ENCODE measurements at places on chromosomes 5 and 9.

DNA sequence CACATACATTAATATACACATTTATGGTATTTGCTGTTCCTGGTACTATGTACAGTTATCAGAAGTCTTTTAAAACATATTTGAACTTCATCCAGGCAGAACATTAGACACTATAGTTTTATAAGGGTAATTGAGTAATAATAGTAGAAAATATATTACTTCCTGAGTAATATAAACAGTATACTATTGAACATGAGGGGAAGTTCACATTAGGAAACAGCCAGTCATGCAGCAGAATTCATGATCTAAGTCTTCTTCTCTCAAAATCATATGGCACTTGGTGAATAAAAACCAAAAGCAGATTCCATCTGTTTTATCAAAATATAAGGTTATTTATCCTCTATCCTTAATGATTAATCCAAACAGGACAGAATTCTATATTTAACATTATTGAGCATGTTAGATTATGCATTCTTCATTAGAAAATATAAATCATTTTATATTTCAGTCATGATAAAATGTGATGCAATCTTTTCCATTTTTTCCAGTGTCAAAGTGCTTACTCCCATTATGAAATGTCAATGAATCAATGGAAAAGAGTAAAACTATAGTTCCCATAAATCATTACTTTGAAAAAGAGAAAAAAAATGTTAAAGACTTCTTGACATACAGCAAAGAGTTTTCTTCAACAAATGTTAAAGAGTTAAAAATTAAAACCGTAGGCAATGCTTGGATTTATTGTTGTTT, 584.3 kb upstream of the TUSC1 start:
- no peak for DNase-seq

DNA sequence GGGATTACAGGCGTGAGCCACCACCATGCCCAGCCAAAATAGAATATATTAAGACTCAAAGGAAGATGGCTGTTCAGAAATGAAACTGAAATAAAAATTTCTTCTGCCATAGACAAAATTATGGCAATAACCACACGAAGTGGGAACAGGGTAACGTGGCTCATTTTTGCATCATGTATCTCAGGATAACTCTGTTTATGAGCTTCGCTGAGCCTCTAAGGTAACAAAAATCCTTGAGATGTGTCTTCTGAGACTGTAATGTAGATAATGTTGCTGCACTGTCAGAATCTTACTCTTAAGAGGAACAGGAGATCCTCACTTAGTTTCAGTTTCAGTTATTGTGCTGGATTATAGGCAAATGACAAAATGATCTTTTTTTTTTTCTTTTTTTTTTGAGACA, 153.8 kb downstream of the GOLPH3 start:
- DNase-seq = no peak

GRCh38 chr5:82540301-82540700, 262.1 kb upstream of the RPS23 start:
- DNase-seq = no peak

GRCh38 chr5:173315495-173316338, 12.5 kb downstream of the STC2 start:
- no peak for DNase-seq

GRCh38 chr5:167783145-167783817, 508.2 kb upstream of the WWC1 start:
- DNase-seq = no peak

DNA sequence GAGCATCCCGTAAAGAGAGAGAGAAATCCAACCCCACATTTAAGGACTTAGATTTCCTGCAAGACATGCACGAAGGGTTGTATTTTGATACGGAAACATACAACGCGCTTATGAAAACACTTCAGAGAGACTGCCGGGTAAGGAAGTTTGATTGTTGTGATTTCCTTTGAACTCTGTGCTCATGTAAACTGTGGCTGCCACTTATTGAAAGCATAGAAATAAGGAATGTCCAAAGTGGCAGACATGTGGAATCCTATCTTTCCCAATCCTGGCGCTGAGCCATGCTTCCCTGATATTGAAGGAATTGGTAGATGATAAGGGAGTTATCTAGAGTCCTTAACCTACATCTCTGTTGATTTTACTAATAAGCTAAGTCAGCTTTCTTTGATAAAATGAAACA, 119.4 kb downstream of the PRKACG start:
- DNase-seq = no peak

DNA sequence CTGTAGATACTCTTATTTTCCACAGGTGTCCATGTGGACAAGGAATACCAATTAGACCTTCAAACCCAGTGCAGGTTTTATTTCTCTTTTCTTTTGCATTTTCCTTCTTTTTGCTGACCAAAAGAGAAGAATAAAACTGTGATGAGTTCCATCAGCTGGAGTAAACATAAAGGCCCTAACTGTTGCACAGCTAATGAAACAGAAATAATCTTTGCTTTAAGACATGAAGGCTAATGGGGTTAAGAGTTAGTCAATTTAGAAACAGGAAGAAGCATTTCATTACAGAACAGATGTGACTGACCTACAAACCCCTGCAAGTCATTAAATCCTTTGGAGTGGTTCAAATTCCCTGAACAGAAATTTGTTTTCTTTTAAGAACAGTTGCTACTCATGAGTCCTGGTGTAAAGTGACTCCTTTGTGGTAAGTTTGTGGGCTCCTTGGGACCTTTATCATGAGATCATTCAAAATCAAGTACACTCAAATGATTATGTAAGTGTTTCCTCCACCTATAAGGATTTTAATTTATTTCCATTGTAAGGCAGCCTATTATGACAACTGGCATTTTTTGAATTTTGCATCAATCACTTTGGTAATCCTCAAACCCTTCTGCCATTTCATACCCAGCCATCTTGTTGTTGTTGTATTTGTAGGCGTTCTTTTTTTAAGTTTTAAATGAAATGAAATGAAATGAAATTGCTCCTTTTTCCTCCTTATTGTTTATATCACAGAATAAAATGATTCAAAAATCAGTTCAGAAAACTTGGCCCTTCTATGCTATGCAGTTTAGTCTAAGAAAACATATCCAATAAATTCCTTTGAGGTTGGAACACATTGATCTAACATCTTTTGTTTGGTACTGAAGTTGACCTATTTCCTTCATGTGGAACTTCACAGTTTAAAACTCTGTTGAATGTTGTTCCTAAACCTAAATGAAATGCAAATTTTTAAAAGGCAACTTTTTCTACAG, 1.3 kb downstream of the MINAR2 start:
- DNase-seq = no peak

DNA sequence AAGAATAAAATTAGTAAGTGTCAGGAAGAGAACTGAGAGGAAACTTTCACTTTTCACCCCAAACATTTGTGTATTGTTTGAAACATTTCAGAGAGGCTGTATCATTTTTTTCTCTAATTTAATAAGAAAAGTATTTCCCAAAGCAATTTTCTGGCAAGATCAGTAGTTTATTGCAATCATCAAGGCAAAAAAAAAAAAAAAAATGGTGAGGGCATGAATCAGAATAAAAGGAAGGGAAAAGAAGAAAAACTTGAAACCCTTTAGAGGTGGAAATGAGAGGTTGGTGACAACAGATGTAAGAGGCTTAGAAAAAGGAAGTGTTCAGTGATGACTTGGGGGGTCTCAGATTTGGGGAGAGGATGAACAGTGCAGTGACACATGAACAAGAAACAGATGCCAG, 13.3 kb downstream of the SHC3 start:
- DNase-seq = no peak

GRCh38 chr9:29282121-29282520, 1708.8 kb upstream of the C9orf72 start:
- DNase-seq = no peak

- no peak for DNase-seq
Observed at GRCh38 chr5:151570512-151571269, 20.4 kb downstream of the FAT2 start.

GRCh38 chr5:90696153-90696552, 137.6 kb downstream of the ADGRV1 start:
- no peak for DNase-seq

GRCh38 chr9:21056931-21057330, 20.8 kb downstream of the IFNB1 start:
- DNase-seq = no peak

- DNase-seq = no peak
Observed at GRCh38 chr9:18754537-18754936, 278.5 kb downstream of the SAXO1 start.

DNA sequence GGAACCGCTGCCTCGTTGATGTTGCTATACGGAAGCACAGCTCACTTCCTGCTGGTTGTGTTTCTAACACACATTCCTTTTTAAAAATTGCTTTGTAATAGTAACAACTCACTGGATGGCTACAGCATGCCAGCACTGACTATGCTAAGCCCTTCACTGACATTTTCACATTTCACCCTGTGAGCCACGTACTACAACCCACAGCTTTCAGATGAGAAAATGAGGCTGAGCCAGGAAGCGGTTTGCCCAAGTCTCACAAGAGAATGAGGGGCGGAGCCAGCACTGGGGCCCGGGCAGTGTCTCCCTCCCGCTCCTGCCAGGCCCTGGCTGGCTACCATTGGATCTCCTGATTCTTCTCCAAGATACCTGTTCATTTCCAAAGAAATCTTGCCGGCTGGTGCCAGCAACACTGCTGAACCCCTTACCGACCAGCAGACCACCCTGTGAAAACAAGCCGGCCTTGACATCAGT, 38.3 kb downstream of the FAM78A start:
- peak; percentile 79 for DNase-seq

GRCh38 chr5:157864067-157864466, 5.1 kb upstream of the CLINT1 start:
- DNase-seq = no peak

DNA sequence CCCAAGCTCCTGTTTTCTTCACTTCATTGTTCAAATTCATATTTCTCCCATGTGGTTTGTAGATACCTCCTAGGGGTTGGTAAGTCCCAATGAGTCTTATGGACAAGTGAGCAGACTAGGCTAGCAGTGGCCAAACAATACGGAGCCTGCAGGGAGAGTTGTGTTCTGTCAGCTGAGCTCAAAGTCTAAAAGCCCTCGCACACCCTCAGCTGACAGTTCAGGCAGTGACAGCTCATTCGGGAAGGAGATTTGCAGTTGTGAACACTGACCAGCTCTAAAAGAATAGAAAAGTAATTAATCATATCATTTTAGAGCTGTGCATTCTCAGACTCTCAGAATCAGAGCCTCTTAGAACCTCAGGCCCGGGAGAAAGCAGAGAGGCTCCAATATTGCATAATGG, 95.1 kb downstream of the SH3TC2 start:
- DNase-seq = no peak

DNA sequence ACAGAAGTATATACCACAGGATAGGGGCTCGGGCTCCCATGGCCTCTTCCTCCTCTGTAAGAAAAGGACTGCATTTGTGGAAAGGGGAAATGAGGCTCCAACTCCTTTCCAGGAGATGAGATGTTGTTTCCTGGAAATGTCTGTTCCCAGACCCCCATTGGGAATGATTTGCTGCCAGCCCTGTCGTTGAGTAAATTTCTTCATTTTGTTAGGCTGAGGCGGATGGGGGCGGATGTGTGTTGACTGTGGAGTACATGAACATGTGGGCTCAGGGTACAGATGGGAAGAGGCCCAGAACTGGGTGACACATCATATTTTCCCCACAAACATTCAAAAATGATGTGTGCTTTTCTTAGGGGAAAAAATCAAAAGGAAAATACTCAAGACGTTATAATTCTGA, 28.8 kb upstream of the TNFAIP8 start:
- no peak for DNase-seq

GRCh38 chr9:31364171-31364570, 1020.3 kb upstream of the ACO1 start:
- DNase-seq = no peak

GRCh38 chr9:114787781-114788498, 17.9 kb downstream of the TNFSF15 start:
- no peak for DNase-seq

DNA sequence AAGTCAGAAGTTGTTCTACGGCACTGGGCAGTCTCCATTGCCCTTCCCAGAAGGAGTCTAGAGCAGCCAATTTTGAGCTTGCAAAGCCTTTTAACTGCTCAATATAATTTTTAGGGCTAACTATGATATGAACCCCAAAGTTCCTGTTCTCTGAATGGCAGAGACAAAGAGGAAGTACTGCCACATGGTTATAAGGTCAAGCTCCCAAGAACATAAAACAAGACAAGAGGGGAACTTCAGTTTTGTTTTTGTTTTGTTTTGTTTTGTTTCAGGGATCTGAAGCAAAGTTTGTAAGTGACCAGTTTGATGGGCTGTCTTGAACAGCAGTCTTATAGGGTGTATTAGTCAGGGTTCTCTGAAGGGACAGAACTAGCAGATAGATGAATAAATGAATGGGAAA, 11.9 kb upstream of the SMC2 start:
- DNase-seq = no peak

DNA sequence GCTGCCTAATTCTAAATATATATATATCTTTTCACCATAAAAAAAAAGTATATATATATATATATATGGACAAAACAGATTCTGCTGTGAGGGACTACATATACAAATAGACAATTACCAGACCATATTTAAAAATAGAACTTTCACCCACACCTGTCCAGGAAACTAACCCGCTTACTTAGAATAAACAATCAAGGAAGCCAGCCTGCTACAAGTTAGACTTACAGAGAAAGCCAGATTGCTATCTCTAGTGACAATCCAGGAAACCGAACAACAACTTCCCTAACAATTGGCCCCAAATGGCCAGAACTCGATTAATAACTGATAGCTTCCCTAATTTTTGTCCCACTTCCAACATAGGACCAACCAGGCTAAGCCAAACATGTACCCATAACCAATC, 5.9 kb downstream of the GLDC start:
- DNase-seq = no peak

GRCh38 chr5:173243831-173244305, 8.9 kb upstream of the NKX2-5 start:
- DNase-seq = no peak

GRCh38 chr5:149486726-149487635, 64.3 kb downstream of the CSNK1A1 start:
- DNase-seq = no peak

- DNase-seq = no peak
Observed at GRCh38 chr5:24635209-24635608, 9.6 kb downstream of the CDH10 start.

DNA sequence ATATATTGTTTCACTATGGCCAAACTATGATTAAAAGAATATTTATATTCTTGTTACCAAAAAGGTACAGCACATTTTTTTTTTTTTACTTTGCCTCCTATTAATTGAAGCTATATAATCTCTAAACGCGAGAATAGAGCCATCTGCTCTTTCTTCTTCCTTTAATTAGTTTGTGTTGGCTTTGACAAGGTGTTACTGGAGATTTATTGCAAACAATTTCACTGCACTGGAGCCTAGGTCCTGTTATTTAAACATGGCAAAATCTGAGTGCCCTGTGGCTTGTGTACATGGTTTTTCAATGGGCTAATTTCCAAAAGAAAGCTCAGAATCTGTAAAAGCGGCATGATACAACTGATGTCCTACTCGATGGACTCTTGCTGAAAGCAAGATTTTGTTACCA, 40.8 kb upstream of the GABRG2 start:
- no peak for DNase-seq

DNA sequence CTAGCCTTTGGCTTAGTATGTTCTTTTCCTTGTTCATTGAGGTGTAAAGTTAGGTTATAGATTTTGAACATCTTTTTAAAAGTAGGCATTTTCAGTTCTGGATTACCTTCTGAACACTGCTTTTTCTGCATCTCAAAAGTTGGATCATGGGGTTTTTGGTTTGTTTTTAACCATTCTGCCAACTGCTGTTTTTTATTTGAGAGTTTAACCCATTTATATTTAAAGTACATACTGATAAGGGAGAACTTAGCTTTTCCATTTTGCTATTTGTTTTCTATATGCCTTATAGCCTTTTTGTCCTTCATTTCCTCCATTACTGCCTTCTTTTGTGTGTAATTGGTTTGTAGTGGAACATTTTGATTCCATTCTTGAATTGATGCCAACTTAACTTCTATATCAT, 30.5 kb upstream of the ZNF169 start:
- DNase-seq = no peak

- DNase-seq = no peak
Observed at GRCh38 chr5:107526270-107526937, 144.3 kb downstream of the EFNA5 start.
